T-cell (primary cell): ENCODE measurements at places on chromosomes 5 and 9. TPM values are rescaled to one million over a fixed set of nuclear protein-coding genes. Genes with fewer than 3 reads are reported as not detected.

- peak; percentile 83 for DNase-seq
Measured at GRCh38 chr5:58460732-58461286, 923 bp upstream of the PLK2 start.

The PHYKPL gene
- total RNA-seq, result 135 TPM

DNA sequence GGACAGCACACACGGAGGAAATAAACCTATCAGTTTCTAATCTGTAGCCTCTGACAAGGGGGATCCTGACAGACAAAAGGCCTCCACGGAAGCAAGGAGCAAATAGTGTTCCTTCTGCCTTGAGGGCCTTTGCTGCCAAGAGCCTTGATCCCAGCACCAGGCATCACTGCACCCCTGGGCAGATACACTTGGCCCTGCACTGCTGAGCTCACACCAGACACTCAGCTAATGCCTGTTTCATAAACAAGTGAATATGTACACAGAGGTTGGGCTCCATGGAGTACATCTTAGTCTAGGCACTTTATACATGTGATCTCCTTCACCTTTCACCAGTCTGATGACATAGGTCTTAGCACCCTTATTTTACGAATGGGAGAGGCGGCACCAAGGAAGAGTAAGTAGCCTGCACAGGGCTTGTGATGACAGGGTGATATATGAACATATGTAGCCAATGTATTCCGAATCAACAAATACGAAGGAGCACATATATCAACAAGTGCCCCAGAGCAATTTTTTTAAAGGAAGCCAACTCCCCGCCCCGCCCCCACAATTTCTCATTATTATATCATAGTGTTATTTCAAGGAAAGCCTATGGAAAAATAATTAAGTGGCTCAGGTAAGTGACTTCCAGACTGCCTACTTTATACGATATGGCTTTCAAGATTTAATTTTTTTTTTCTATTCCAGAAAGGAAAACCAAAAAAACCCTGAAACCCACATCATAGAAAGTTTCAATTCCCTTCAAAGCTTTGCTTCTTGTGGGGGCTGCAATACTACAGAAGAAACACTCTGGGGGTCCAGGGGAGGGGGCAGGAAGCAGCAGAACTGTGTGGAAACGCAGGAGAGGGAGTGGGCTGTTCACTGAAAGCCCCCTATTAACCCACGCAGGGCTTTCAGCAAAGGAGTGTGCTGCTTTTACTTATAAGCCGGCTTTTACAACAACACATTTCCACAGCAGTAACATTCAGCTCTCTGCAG lies 32.0 kb downstream of the CDC14B start:
- DNase-seq, result no peak

DNA sequence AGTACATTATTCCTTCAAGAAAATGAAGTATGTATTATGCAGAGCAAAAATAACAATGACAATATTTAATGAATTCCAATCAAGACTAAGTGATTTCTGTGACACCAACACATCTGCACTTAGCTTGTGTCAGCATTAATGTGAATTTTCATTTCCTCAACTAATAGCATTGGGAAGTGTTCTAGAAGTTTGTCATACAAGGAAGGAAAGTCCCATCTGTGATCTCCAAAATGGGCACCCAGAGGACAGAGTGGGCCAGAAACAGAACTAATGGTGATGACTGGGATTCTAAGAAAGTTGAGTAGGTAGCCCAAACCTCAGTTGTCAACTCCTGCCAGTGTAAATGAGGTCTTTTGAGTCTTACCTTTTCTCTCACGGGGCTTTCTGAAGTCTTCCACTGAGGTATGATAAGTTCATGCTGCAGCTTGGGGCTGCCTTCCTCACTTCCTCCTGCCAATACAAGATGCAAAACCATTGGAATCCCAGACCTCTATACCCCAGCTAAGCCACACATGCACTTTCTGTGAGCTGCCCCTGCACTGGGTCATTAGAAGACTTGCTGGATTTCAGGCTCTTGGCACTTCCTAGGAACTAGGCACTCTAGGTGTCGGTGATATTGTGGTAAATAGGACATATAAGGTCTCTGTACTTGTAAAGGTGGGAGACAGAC lies 4.9 kb downstream of the ADAM19 start:
- DNase-seq, result no peak

DNA sequence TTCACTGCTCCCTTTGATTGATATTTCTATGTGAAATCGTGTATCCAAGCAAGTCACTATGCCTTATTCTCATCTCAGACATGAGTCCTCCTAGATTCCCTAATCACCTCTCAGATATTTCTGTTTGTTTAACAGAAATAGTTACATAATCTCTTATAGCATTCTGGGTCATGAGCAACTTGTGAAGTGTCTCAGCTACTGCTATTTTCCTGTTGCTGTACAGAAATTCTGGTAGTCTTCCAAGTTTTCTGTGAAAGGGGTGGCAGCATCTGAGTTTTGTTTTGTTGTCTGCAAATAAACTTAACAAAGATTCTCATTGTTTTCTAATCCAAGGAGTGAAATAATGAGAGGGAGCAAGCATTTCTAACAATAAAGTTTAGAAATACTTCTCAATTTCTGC lies 256.9 kb upstream of the ST8SIA4 start:
- DNase-seq, result no peak

- no peak for DNase-seq
Measured at GRCh38 chr5:56625541-56625940, 189.8 kb upstream of the MAP3K1 start.

DNA sequence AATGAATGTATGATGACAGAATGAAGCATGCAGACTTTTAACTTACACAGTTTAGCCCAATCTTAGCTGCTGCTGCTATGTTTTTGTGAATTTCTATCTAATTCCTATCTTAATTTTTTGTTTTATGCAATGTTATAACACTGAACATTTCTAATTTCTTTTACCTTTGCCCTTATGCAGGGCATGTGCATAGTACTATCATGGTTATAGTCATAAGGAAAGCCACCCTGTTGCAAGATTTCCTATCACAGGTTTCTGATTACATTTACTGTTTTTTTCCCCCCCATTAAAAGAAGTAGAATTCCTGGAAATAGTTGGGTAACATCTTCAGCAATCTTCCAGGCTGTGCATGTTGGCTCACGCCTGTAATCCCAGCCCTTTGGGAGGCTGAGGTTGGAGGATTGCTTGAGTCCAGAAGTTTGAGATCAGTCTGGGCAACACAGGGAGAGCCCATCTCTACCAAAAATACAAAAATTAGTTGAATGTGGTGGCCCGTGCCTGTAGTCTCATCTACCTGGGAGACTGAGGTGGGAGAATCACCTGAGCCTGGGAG lies 164.4 kb downstream of the KDM4C start:
- DNase-seq, result no peak

DNA sequence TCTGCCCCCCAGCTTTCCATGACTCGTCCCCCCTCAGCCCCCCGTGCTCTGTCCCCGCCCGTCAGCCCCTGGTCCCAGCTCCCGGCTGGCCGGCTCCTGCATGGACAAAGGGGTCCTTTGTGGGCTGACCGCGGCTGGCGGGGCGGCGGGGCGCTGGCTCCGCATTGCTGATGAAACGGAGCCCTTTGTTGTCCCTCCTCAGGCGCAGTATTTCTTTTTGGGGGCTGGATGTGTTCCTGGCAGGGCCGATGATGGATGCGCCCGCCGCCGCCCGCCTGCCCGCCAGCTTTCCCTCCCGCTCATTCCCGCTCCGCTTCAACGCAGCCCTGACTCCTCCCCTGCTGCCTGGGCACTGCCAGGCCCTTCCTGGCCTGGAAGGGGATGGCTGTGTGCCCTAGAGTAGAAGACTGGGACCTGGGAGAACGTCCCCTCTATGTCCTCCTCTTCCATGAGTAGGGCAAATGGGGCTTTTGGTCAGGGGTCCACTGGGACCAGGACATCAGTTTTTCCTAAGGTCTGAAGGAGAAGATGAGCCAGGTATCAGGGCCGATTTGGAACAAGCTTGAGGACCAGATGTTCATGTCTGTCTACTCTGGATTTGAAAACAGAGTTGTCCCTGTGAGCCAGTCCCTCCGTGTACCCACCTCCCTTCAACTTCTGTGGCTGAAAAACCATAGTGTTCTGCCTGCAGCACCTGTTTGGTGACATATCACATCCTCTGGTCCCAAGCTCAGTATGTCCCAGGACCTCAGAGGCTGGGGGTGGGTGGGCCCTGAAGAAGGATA lies 29.0 kb downstream of the CXXC5 start:
- DNase-seq, result no peak

The TEK gene
- not detected for total RNA-seq

The SPINK7 gene
- not detected for total RNA-seq

DNA sequence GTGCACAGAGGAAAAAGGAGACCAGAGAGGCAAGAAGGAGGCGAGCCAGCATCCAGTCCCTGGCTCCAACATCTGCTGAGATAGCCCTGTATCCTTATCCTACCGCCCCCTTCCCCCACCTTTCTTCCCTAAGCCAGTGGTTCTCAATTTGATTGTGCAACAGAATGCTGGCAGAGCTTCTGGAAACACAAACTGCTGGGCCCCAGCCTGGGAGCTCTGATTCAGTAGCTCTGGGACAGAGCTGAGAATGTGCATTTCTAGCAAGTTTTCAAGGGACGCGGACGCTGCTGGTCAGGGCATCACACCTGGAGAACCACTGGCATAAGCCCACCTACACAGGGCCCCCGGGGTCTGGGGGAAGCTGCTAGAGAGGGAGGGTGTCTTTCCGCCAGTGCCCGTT lies 21.1 kb downstream of the AK8 start:
- DNase-seq, result no peak

GRCh38 chr5:179272326-179273072 lies 72.8 kb downstream of the ADAMTS2 start:
- DNase-seq, result no peak

DNA sequence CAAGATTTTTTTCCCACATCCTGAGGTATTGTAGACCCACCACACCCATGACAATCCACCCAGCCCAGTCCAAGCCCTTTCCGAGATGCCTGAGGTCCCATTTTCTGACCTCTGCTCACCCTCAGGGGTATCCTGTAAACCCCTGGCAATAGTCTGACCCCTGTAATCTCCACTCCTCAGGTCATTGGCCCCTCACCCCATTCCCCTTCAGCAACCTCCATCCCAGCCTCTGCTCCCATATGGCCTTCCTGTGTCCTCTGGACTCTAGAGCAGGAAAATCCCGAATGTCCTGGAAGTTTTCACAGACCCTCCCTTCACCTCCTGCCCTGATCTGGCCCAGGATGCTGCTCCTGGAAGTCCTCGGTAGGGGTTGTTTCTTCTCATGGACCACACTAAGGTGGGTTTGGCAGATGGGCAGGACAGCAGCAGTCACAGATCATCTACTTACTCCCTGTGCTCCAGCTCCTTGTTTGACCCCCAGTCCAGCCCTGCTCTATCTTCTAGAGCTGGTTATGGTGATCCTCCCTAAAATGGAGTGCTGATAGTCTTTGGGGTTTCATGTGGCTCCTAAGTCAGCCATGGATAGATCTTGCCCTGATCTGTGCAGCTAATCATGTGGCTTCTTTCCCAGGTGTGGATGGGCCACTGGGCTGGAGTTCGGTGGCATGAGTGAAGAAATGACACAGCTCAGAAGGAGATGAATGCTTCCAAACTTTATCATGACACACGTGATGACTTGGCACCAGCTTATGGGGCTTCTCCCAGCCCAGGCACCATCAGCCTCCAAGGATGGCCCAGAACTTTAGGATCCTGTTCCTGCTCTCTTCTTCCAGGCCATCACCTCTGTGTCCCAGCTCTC lies 12.0 kb upstream of the ACSL6 start:
- DNase-seq, result no peak

DNA sequence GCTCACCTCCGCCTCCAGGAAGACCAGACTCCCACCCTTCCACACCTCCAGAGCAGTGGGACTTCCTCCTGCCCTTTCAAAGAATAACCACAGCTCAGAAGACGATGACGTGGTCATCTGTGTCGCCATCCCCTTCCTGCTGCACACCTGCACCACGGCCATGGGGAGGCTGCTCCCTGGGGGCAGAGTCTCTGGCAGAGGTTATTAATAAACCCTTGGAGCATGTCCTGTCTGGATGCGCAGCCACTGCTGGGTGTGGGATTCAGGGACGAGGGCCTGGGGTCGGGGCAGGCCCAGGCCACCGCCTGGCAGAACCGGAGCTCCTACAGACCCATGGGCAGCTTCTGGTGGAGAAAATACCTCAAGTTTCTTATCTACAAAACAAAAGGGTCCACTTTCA lies 5.0 kb downstream of the PAEP start:
- DNase-seq, result no peak

The ELOVL7 gene
- total RNA-seq, result 0.13 TPM

DNA sequence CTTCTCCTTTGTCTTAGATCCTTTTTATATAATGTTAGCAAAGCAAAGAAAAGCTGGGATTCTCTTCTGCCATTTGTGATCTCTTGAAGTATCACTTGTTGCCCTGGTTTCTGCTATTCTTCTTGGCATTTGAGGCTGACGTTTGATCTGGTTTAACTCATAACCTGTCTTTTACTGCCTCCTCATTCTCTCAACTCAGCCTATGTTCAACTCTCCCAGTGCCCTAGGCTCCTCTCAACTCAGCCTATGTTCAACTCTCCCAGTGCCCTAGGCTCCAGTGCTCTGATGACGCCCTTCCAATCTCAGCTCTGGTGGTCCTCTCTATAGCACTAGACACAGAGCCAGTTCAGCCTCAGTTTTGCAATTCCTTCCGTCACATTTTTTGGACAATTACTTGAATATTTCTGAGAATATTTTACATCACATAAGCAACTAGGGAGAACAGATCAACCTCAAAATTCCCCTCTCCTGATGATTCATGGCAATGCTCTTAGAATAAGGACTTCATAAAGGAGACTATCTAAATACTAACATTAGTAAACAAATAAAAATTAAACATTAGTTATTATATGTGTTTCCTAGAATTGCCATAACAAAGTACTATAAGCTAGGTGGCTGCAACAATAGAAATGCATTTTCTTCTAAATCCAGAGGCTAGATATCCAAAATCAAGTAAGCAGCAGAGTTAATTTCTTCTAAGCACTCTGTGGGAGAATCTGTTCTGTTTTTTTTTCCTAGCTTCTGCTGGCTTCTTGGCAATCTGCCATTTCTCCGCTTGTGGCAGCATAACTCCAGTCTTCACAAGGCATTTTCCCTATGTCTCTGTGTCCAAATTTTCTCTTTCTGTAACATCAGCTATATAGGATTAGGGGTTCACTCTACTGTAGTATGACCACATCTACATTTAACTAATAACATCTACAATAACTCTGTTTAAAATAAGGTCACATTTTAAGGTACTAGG lies 662.1 kb upstream of the FTMT start:
- no peak for DNase-seq

DNA sequence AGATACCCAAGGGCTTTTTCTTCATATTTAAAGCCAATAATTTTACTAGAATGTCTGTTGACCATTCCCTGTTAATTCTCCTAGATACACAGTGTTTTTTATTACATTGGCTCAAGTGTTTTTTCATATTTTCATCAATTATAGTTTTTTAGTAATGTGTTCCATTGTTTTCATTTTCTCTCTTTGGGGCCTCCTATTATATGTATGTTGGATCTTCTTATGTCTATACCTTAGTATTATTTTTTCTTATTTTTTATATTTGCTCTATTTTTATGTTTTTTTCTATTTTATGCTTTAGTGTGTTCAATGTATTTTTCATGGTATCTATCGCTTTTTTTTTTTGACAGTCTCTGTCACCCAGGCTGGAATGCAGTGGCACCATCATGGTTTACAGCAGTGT lies 7.5 kb downstream of the KIAA1958 start:
- no peak for DNase-seq

- DNase-seq, result no peak
Measured at GRCh38 chr9:72635197-72635596, 113.8 kb downstream of the TMC1 start.

The DUSP1 gene
- 28.9 TPM for total RNA-seq
